ENCODE measurements at places on chromosomes 5 and 9.
A peak's percentile ranks its signal among the peaks of the same experiment; 100 is the strongest.

- DNase-seq: peak; percentile 63
Measured at GRCh38 chr5:127031147-127031862, 947 bp upstream of the MARCHF3 start.

- DNase-seq: no peak
Measured at GRCh38 chr9:128193469-128194096, 2.2 kb upstream of the CIZ1 start.

DNA sequence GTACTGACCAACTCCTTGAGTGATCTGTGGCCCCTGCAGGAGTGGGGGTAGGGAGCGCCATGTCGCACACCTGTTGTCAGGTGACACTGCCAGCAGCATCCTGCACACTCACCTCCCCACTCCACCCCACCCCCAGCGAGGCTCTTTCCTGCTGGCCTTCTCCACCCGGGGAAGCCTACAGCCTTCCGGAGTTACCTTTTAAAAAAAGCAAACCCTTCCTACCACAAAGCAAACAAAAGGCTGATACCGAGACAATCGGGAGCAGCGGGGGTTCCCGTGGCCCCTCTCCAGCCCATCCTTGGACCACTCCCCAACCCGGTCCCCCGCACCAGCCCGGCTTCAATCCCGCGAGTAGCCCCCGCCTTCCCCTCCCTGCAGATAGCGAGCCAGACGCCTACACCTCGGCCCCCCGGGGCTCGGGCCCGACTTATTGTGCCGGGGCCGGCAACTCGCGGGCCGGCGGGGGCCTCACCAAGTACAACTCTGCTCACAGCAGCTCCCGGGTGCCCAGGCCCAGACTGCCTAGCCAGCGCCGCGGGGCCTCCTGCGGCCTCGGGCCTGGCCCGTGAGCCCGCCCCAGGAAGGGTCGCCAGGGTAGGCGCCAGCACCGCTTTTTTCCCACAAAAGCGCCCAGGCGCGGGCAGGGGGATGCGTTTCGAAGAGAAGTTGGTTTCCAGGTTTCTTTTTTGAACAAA lies 724 bp downstream of the MACROH2A1 start:
- peak; percentile 72 for DNase-seq

DNA sequence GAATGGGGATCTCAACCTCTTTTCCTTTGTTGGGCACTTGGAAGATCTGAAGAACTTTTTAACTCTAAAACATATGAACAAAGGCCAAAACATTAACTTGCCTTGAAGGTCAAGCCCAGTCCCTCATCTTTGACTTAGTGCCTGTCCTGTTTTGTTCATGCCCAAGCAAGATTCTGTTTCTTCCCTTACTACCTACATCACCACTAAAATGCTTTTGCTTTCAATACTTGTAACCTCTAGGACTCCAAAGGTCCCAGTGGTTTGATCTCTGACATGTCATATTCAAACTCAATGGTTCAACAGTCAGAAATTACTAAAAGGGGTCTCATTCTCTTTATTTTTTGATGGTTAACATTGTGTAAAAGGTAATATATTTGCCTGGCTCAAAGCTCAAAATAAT lies 24.0 kb downstream of the GLRX start:
- DNase-seq: no peak

- DNase-seq: no peak
Measured at GRCh38 chr9:99109522-99109921, 4.6 kb downstream of the TGFBR1 start.

GRCh38 chr5:107860044-107860443 lies 189.3 kb upstream of the EFNA5 start:
- no peak for DNase-seq

Measured in activated CD8-positive, alpha-beta memory T cell treated with anti-CD3 and anti-CD28 coated beads, Interleukin-2, amount 50 U/mL, for 48 hours (primary cell).